ENCODE measurements at places on chromosomes 2 and 18.
A peak's percentile ranks its signal among the peaks of the same experiment; 100 is the strongest.

DNA sequence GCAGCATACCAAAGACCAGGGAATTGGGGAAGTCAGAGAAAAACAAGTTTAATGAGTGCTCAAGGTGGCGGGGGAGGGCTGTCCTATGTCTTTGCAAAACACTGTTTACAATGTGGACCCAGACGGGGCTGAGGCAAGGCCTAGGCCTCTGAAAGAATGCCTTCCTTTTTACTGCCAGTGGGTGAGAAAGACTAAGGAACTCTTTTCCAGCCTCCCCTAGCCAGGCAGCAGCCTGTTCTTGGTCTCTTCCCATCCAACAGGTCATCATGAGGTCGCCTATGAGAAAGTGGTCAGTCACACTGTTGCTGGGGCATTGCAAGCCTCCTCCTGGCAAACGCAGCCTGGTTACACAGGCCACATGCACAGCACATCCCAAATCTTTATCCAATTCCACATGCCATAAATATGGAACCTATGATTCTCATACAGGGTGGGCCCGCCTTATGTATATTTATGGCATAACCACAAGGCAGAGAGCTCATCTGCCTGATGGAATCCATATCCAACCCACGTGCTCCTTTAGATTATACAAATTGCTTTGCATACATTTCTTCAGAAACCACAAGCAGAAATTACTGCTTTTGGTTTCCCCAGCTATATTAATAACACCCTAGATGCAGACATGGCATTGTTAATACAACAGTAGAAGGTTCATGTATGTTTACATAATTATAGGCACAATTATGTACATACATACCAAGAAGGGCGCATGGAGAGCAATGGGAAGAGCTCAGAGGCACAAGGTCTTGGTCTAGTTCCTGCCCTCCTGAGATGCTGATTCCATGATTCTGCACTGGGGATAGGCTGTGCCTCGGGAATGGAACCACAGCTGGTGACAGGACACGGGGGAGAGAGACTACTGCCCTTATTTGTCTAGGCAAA, 48.6 kb downstream of the NRP2 start:
- no peak for DNase-seq

- DNase-seq = no peak
These were observed 70.7 kb upstream of the FZD7 start for GRCh38 chr2:201962774-201963562.

DNA sequence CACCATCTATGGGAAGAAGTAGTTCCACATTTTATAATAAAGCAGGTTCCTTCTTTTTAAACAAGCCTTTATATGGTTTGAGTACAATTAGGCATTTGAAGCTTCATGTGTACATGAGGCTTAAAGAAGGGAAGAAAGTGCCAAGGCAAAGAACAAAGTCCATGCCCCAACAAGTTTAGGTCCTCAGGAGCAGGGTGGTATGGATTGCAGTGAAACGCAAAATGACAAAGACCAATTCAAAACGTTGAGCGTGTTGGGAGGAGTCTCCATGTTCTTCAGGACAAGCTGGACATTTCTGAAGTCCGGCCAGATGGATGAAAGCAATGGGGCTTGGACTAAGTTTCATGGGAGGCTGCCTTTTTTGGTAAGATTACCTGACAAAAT, 78.8 kb upstream of the FZD5 start:
- no peak for DNase-seq

- no peak for DNase-seq
These were observed 290.2 kb upstream of the TCF4 start for GRCh38 chr18:55878224-55878623.

DNA sequence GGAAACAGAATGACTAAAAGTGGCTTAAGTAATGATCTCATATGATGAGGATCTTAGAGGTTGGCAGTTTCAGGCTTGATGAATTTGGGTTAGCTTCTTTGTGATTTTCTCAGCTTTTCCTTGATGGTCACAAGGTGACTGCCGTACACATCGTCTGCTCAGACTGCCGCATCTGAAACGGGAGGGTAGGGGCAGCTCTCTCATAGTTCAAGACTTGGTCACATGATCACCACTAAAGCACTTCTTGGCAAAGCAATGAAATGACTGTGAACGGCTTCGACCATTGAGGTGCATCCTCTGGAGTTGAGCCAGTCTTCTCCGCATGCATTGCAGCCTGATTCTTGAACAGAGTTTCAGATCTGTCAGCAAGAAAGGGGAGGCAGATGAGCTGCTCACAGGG, 43.8 kb downstream of the LPIN1 start:
- DNase-seq = no peak

DNA sequence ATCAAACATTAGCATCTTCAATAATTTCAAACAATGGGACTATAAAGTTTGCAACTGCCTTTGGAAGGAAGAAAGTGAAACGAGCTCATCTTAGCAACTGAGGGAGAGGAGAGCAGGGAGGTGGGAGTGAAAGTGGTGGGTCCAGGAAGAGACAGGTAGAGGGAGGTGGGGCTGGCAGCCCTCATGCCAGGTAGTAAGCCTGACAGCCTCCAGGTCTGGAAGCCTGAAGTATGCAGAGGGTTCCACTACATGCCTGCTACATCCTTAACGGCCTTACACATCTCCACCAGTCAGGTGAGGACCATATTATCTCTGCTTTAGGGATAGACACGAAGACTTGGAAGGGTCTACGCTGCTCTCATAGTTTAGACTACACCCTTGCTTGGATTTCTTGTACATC, 201.1 kb upstream of the TWIST2 start:
- no peak for DNase-seq

GRCh38 chr2:179861027-179861415, 391 bp downstream of the ZNF385B start:
- DNase-seq = no peak

- DNase-seq = no peak
These were observed 86.5 kb downstream of the UXS1 start for GRCh38 chr2:106107509-106108131.

DNA sequence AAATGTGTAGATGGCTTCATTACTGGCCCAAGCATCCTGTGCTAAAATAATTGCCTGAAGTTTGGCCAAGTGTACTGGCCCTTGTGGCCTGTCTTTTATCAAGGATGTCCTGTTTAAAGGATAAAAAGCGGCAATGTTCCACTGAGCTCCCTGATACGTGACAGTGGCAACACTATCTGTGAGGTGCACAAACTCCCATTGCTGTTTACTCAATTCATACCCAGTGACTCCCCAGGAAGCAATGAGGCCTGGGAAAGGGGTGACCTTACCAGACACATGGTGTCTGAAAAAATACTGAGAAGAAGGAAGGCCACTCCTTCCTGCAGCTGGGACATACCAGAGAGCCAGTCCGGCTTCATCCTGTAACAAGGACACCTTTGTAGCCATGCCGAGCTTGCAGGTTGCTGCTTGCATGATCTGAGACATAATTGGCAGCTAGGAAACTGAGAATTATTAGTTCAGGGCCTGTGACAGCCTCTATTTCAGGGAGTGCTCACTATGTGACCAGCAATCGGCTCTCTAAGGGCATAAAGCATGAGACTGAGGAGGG, 198.5 kb upstream of the LRATD1 start:
- no peak for DNase-seq

- no peak for DNase-seq
These were observed 31.9 kb downstream of the SLC66A3 start for GRCh38 chr2:11187083-11187619.

GRCh38 chr2:112942654-112943002, 31.7 kb downstream of the IL37 start:
- DNase-seq = no peak

- DNase-seq = no peak
These were observed 40.0 kb downstream of the MARCO start for GRCh38 chr2:118982039-118982438.

DNA sequence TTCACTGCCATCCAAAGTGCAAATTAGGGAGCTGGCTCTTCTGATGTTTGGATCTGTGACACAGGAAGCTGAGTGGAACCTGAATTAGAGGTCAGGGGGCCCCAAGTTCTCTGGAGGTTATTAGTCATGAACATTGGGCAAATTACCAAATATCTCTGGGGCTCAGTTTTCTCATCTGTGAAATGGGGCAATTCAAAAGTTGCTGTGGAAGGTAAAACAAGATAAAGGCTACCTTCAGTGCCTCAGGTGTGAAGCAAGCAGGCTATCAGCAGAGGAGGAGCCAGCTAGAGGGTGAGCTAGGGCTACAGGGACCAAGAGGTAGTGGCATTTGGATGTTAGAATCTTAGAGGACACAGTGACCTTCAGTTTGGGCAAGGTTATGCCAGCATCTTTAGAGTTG, 89.4 kb upstream of the FAM136A start:
- DNase-seq = no peak

DNA sequence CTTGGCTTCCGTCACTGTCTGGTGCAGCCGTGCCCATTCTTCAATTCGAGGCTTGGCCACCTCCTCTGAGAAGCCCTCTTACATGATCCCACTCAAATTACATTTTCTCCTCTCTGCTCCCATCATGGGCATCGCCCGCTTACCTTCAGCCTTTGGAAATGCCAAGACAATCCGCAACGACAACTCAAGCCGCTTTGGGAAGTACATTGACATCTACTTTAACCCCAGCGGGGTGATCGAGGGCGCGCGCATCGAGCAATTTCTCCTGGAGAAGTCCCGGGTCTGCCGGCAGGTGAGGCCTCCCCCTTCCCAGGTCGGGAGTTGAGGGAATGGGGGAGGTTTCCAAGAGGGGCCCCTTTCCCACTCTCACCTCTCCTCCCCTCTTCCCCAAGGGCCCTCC, 38.3 kb downstream of the MYO7B start:
- DNase-seq = peak; percentile 11

Measured in right forelimb (tissue), 1 donor.